A549 treated with Mapracorat at 1 μM for 4 hours (cell line): ENCODE measurements at places on chromosomes 3 and 15. TPM values are rescaled to one million over a fixed set of nuclear protein-coding genes. Genes with fewer than 3 reads are reported as not detected.

SLC12A1 gene
- total RNA-seq = not detected in 5 replicates

GUCA1C gene
- not detected in 5 replicates for total RNA-seq

CCDC54 gene
- total RNA-seq = not detected in 5 replicates

SLC22A14 gene
- total RNA-seq = 0.06 to 0.07 TPM (median 0.07 TPM) in 3 of 5 replicates, not detected in the others

KY gene
- total RNA-seq = 0.07 to 0.14 TPM (median 0.08 TPM) in 4 of 5 replicates, not detected in the other

MTMR10 gene
- total RNA-seq = 12.5 to 17.8 TPM (median 15.7 TPM) in 5 replicates

TF gene
- 0.34 to 1.5 TPM (median 0.66 TPM) in 5 replicates for total RNA-seq

CADPS gene
- total RNA-seq = not detected in 5 replicates

CISH gene
- 0.32 to 0.79 TPM (median 0.57 TPM) in 5 replicates for total RNA-seq

GPR176 gene
- 8.6 to 12.3 TPM (median 11.4 TPM) in 5 replicates for total RNA-seq

SRGAP3 gene
- 0.67 to 1.4 TPM (median 0.82 TPM) in 5 replicates for total RNA-seq

RPL4 gene
- 5,201 to 6,411 TPM (median 5,352 TPM) in 5 replicates for total RNA-seq

SPATA12 gene
- 0.36 to 0.62 TPM (median 0.37 TPM) in 5 replicates for total RNA-seq

PTPRG gene
- 1.9 to 2.9 TPM (median 2.4 TPM) in 5 replicates for total RNA-seq

TMEM266 gene
- total RNA-seq = 0.11 to 0.16 TPM (median 0.14 TPM) in 5 replicates

PRRT3 gene
- total RNA-seq = 1.2 to 1.9 TPM (median 1.7 TPM) in 5 replicates

MIX23 gene
- 42.8 to 76.4 TPM (median 50.1 TPM) in 5 replicates for total RNA-seq

FRMD4B gene
- 0.42 to 1.4 TPM (median 1.2 TPM) in 5 replicates for total RNA-seq

ZNF662 gene
- not detected in 5 replicates for total RNA-seq

CCDC39 gene
- total RNA-seq = not detected in 5 replicates

CTXN2 gene
- not detected in 5 replicates for total RNA-seq

DPPA4 gene
- not detected in 5 replicates for total RNA-seq

FANCD2OS gene
- not detected in 5 replicates for total RNA-seq

SEC22C gene
- total RNA-seq = 27.8 to 35.2 TPM (median 34.5 TPM) in 5 replicates

CCDC13 gene
- 0.30 to 0.74 TPM (median 0.41 TPM) in 5 replicates for total RNA-seq
